Psoas muscle (tissue), 8 donors: ENCODE measurements at places on chromosomes 12 and 14. TPM values are rescaled to one million over a fixed set of nuclear protein-coding genes. Genes with fewer than 3 reads are reported as not detected.

DNA sequence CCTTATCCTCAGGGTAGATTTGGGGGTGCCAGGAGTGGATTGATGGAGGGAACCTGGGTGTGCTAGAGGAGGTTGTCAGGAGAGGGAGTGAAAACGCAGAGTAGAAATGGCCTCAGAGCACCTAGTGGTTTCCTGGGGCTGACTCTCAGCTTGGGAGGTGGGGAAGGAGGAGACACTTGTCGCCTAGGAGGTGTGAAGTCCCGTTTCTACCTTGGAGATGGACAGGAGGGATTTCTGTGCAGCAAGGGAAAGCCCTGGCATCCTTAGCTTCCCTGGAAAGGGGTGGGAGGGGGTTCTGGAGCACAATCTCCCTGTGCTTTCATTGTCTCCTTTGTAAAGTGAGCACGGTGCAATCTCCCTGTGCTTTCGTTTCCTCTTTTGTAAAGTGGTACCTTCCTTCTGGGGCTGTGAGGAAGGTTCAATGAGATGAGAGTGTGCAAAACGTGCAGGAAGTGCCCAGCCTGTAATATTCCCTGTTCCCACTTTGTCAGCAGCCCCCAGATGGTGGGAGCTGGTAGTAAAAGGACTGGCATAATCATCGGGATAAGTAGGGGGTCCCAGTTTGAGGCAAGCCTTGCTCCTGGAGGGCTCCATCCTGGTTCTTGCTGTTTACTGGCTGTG lies 1.6 kb downstream of the OAS3 start:
- no peak for DNase-seq

DNA sequence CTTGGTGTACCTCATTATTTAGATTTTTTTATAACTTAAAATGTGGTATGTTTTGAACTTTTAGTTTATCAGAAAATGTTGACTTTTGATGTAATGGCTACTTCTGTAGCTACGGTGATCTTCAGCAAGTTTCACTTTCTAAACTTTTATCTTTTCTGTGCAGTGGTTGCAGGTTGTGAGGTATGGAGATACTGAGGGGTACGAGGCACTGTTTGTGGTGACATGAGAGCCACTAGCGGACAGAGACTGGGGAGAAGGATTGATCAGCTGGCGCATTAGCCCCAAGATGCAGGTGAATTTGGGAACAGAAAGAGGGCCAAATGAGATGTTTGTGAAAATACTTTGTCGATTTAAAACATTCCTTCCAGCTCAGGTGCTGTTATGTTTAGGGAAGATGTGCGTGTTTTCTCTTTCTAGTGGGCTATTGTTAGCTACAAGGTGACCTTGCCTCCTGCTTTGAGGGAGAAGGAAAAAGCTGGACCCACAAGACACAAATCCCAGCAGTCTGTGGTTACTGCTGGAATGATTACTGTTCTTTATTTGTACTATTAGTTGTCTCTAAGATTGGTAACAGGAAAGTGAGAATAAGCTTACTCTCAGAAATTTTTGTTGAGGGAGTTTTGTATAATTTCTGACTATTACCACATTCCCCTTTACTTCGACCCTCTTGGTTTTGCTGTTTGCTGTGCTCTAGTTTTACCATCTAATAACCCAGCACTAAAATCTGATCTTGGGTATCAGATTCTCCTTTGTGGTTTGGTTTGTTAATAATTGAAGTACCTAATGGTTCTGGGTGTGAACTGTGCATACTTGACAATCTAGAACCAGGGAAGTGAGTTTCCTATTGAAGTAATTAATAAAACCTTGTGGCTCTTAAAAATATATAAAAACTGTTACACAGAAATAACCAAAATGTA lies 61.7 kb downstream of the FBXO34 start:
- DNase-seq, result no peak

DNA sequence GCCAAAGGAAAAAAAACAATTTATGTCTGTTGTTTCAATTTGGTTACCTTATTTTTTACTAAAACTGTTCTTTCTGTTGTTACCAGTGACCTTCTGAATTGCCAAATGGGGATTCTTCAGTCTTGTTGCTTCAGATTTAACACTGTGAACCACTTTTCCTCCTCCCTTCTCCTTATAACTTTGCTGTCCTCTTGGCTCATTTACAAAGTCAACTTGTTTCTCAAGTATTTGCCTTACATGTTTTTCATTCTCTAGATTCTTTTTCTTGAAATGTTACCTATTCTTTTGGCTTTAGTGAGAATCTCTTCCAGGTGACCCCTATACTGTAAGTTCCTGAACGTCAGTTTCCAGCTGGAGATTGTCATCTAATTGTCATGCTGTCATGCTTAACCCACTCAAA lies 19.4 kb downstream of the FUT8 start:
- no peak for DNase-seq

GRCh38 chr12:90627180-90627896 lies 327.6 kb downstream of the CCER1 start:
- no peak for DNase-seq

The NKX2-1 gene
- not detected for polyA plus RNA-seq

The INHBC gene
- not detected for polyA plus RNA-seq

The AP4S1 gene
- polyA plus RNA-seq, result 4.8 TPM

The NUAK1 gene
- 7.0 TPM for polyA plus RNA-seq

The TIGAR gene
- polyA plus RNA-seq, result 20.0 TPM

The HSPB8 gene
- 676 TPM for polyA plus RNA-seq

The PLXNC1 gene
- polyA plus RNA-seq, result 0.51 TPM

The PDZRN4 gene
- 0.39 TPM for polyA plus RNA-seq

The GRIN2B gene
- under 0.01 TPM for polyA plus RNA-seq

The SERPINA1 gene
- polyA plus RNA-seq, result 2.8 TPM

The TAS2R7 gene
- not detected for polyA plus RNA-seq
